Prostate gland (tissue), 2 donors: ENCODE measurements at places on chromosomes 3 and 15.

DNA sequence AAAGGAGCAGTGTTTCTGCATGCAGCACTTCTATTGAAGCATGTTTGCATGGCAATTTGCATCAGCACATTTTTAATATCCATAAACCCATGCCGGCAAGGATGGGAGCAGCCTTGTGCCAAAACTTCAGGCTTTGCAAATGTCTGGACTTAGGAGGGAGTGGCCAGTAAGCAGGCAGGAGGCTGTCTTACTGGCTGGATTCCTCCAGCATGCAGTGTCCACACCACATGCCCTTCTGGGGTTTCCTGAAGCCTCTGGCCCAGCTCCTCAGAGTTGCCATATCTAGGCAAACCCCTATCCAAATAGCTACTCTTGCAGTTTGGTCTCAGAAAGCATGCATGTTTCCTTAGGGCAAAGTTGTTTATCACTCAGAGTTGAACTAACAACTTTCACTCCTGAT, 139.1 kb upstream of the MRPS22 start:
- no peak for DNase-seq

DNA sequence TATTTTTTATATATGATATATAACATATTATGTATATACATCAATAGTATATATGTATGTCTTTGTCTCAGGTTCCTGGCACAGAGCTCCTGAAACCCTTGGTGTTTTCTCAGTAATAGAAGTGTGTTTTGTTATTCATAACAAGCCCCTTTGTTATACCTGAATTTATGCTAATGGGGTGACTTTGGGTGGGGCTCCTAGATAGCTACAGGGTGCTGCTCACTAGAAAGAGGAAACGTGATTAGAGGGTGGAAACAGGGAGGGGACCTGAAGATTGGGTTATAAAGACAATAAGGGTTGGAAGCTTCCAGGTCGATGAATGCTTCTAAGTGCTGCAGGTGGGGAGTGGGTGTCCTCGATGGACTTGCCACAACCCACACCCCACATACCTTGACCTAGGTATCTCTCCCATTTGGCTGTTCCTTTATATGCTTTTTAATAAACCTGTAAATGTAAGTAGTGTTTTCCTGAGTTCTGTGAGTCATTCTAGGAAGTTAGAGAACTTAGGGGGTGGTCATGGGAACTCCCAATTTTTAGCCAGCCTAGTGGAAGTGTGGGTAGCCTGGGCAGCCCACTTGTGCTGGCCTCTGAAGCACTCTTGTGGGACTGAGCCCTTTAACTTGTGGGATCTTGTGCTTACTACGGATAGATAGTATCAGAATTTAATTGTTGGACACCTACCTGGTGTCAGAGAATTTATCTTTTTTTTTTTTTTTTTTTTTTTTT, 36.9 kb upstream of the C15orf39 start:
- DNase-seq, result no peak

GRCh38 chr3:119690043-119690656, 12.7 kb upstream of the CFAP91 start:
- DNase-seq, result no peak

- DNase-seq, result peak; percentile 37
Observed at GRCh38 chr3:193982258-193982659, 153.7 kb upstream of the HES1 start.

GRCh38 chr3:42486814-42487565, 15.5 kb upstream of the VIPR1 start:
- DNase-seq, result peak; percentile 2

- DNase-seq, result no peak
Observed at GRCh38 chr3:45023675-45024074, 2.4 kb upstream of the CLEC3B start.

- no peak for DNase-seq
Observed at GRCh38 chr3:29853841-29854397, 573.0 kb downstream of the RBMS3 start.

DNA sequence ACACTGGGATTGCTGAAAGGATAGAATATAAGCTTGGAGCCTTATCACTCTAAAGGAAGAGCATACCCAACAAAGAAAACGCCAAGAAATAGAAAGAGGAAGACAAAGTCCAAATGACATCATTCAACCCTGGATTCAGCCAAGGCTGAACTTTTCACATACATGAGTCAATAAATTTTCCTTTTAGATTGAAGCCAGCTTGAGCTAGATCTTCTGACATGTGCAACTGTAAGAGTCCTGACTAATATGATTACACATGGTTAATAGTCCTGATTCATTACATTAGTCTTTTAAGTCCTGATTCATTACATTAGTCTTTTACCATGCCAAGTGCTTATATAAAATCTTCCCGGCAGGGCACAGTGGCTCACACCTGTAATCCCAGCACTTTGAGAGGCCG, 13.6 kb upstream of the DENND6A start:
- no peak for DNase-seq

GRCh38 chr3:135242285-135242684, 447.2 kb downstream of the EPHB1 start:
- no peak for DNase-seq

- DNase-seq, result no peak
Observed at GRCh38 chr3:27677565-27677964, 44.6 kb downstream of the EOMES start.

DNA sequence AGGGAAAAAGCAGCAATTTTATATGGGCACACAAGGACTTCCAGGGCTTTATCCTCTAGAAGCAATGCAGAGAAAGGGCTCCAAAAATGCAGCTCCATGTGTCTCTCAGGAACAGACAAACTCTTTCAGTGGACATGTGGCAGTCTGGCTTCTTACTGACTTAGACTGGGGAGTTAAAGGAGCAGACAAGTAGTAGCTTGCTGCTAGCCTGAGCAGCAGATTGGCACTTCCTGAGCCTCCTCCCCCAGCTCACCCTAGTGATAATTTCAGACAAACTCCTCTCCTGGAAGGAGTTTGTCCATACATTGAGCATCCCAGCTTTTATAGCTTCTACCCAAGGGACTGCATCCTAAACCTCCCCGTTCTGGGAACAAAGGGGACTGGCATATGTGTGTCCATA, 101.7 kb upstream of the MANF start:
- no peak for DNase-seq

- no peak for DNase-seq
Observed at GRCh38 chr3:112136959-112137693, 4.1 kb upstream of the GCSAM start.
